ENCODE measurements at places on chromosomes 2 and 18. TPM values are rescaled to one million over a fixed set of nuclear protein-coding genes. Genes with fewer than 3 reads are reported as not detected.
A peak's percentile ranks its signal among the peaks of the same experiment; 100 is the strongest.

DNA sequence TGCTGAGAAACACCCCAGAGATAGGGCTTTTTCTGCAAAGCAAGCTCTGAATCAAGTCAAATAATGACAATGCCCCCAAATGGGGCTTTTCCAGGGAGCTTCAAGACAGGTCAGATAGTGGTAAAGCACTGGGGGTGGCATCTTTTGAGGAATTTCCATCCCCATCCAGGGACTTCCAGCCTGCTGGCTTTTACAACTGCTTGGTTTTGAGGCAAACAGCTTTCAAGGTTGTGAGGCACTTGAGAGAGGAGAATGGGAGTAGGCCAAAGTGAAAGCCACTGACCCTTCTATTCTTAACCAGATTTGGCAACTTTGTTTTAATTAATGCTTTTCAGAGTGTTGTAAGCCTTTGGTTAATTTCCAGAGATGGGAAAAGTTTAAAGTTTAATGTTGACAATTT, 762.0 kb upstream of the POU3F3 start:
- no peak for DNase-seq

DNA sequence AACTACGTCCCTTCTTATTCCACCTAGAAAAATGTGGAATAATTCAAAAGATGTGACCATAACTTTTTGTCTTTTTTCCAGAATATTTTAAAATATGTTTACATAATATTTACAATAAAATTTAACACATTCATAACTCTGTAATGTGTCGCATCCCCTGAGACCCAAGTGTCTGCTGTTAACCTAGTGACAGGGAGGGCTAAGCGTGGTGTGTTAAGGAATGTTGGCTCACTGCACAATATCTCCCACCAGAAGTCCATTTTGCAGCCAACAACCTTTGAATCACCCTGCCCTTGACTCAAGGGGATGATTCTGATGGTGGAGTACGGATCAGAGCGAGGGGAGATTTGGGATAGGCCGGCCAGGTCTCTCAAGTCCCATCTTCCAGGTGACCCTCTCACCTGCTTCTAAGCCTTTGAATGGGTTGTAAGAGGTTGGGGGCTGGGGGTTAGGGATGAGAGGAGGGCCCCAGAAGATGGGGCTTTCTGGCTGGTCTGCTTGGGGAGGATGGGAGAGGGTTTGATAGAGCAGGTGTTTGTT, 43.3 kb downstream of the SERTAD2 start:
- no peak for DNase-seq

Gene CCDC148
- total RNA-seq: 2.3 TPM

GRCh38 chr2:3169106-3169870, 208.3 kb downstream of the EIPR1 start:
- DNase-seq: no peak

- no peak for DNase-seq
These were observed 55.1 kb upstream of the ACVR2A start for GRCh38 chr2:147789720-147790119.

Gene KLHL30
- 18.7 TPM for total RNA-seq

- DNase-seq: no peak
These were observed 14.8 kb downstream of the SP110 start for GRCh38 chr2:230205034-230205433.

Gene ZNF638
- 72.3 TPM for total RNA-seq

- no peak for DNase-seq
These were observed 38.3 kb downstream of the SRSF7 start for GRCh38 chr2:38712871-38713270.

Gene STARD6
- not detected for total RNA-seq

Gene KIF1A
- 74.4 TPM for total RNA-seq

Gene DIS3L2
- 24.3 TPM for total RNA-seq

DNA sequence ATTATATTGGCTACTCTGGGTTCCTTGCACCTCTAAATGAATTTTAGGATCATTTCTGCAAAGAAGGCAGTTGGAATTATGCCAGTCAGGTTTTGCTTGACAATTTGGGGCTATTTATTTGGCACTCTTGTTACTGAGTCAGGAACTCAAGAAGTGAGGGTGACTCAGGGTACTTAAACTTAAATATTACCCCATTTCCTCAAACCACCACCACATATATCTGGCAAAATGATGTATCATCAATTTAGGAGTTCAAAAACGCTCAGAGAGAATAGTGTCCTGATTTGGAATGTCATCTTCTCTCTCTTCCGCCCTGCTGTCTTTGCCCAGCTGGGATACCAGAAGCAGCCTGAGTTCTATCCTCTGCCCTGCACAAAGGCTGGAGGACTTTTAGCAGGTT, 2.4 kb upstream of the THNSL2 start:
- DNase-seq: no peak

Gene PSME4
- total RNA-seq: 44.9 TPM

- no peak for DNase-seq
These were observed 5.6 kb upstream of the OTOF start for GRCh38 chr2:26483516-26483915.

GRCh38 chr2:205056151-205056561, 510.9 kb downstream of the PARD3B start:
- DNase-seq: no peak

Gene COMMD1
- 56.8 TPM for total RNA-seq

Gene TCF23
- 0.11 TPM for total RNA-seq

- no peak for DNase-seq
These were observed 62.3 kb downstream of the TTC32 start for GRCh38 chr2:19839438-19839837.

GRCh38 chr2:65382776-65383357, 49.5 kb downstream of the SPRED2 start:
- peak; percentile 89 for DNase-seq

- no peak for DNase-seq
These were observed 316.8 kb downstream of the DCDC2C start for GRCh38 chr2:4020153-4020552.

DNA sequence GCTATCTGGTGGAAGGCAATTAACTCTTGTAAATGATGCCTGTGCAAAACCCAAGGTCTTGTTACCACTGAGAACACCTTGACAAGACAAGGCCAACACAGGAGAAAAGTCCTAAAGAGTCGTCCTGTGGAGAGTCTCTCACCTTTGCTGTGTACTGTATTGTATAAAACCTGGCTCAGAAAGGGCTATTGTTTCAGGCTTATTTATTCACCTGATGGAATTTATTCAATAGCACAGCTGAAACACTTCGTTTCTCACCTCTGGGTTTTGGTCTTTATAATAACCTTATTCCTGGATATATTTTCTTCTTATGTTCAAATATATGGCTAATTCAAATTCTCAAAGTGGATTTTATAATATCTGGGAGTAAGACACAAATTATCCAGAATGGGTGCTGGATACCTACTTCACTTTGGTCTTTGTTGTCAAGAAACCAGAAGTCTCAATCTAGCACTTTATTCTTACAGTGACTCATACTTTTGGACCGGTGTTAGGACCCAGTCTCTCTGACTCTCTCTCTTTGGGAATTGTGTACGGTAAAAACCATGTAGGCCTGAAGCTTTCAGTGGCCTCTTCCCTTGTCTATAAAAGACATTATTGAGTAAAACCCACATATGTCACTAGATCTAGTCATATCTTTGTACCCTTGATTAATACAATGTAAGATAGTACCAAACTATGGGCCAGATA, 16.1 kb upstream of the STAT4 start:
- DNase-seq: no peak

DNA sequence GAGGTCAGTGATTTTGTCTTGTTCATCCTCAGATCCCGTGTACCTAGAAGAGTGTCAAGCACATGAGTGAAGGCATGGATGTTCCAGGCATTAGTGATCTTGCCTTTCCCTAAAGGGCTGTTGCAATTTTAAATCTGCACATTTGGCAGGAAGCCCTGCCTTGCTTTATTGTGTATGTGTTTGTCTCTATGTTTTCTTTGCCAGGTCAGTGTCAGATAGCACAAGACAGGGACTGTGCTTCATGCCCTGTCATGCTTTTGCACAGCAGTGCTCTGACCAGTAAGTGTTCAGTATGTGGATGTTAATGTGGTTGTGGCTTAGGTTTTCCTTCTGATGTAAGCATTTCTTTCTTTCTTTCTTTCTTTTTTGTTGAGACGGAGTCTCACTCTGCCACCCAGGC, 131.5 kb downstream of the RGPD3 start:
- DNase-seq: no peak

Gene IL37
- total RNA-seq: not detected

DNA sequence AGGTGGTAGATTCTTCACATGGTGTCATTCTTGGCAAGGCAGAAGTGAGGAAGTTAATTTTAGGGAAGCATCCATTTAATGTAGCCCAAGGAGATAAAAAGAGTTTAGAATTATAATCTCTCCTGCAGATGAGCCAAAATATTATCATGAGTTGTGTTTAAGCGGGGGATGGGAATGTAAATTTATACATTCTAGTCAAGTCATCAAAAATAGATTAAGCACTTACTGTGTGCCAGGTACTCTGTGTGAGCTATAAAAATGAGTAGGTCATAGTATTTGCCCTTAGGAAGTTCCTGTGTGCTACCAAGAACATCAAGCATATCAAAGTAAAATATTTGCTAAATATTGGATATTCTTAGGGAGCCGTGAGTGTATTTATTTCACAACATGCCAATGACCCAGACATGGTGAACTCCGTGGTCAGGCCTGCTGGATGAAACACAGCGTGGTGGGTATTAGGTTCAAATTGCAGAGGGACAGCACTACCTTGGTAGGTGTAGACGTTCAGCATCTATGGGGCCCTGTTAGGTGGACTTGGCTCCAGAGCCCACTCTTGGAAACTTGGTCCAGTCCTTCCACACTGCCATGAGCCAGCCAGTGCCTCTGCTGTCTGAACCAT, 37.4 kb downstream of the MEIS1 start:
- no peak for DNase-seq
